HFF-Myc (cell line): ENCODE measurements at places on chromosomes 1 and 21.

- DNase-seq = no peak
These were observed 648 bp downstream of the S100PBP start for GRCh38 chr1:32817815-32818786.

DNA sequence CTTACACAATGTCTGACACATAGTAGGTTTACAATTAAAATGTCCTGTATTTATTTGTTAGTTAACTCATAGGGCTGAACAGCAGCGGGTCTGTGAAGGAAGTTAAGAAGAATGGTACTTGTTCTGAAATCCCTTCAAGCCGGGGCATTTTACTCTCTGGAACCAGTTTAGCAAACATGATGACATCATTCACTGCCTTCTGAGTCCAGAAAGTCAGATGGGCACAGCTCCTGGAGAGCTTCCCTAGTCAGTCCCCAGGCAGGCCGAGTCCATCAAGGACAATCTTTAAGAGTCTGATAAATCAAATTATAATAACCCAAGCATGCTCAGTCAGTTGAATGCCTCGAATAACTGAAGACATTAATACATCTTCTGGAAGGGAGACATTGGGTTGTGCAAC lies 125.4 kb upstream of the DAB1 start:
- no peak for DNase-seq

DNA sequence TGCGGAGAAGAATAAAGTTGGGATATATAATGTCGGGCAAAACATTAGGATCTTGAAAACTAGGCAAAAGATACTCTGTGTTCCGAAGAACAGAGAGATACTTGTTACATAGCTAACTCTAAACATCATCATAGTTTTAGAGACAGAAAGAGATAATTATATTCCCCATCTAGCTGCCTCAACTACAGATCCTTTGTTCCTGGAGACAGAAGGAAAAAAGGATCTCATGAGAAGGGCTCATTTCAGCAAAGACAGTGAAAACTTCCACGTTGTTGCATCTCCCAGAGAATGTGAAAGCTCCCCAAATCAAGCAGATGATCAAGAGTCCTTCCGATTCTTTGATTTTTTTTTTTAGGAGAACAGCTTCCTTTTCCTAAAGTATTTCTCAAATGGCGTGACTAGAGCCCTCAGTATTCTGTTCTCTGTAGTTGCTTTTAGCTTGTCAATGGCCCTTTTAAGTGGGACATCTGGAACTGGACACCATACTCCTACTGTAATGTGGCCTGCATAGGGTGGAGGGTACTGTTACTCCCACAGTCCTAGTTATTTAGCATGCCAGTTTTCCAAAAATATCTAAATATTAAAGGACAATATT lies 1048.2 kb downstream of the TTLL7 start:
- DNase-seq = no peak

- DNase-seq = no peak
These were observed 6.3 kb upstream of the TRIM33 start for GRCh38 chr1:114517348-114517747.

- DNase-seq = no peak
These were observed 77.4 kb downstream of the S1PR1 start for GRCh38 chr1:101314244-101314643.

DNA sequence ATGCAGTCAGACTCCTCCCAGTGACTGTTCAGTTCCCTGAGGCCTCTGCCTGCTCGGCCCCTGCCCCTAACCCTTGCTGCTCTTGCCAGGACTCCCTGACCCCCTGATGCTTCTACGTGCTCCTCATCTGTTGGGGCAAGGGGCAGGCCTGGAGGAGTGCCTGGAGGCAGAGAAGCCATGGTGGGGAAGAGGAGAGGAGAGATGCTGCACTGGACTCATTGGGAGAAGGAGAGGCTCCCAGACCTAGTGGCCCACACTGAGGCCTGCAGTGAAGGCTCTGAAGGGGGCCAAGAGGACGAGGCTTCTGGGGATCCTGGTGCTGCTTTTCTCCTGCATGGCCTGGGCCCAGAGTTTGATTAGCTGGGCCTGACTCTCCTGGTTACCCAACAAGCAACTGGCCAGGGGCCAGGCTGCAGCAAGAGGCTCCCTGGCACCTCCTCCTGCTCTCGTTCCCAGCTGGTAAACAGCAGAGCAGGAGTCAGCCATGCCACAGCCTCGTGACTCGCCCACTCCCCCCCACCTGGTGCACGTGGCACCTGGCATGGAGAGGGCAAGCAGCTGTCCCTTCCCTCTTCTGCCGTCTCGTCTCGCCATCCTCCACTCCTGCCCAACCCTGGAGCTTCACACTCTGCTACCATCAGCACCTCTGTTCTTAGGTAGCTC lies 847 bp upstream of the RORC start:
- no peak for DNase-seq

GRCh38 chr1:24528744-24529143 lies 26.1 kb downstream of the RCAN3 start:
- DNase-seq = no peak

- DNase-seq = no peak
These were observed 1.7 kb downstream of the BEST4 start for GRCh38 chr1:44786138-44786840.

DNA sequence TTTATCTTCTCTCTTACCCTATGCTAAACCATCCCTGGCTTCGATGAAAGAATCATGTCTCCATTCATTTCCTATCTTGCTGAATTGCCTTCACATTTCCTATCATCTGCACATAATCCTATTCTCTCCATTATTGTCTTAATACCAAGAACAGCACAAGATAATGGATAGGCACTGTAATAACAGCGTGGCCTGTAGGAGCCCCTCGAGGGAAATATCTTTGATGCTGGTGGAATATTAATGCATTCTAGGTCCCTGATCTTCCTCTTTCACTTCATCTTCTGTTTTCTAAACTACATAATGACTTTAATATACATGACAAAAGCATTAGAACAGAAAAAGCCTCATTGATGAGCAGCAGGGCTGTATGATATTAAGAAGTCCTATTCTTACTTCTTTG lies 720.6 kb downstream of the RWDD3 start:
- DNase-seq = no peak

- peak; percentile 95 for DNase-seq
These were observed 30.3 kb downstream of the PTPRC start for GRCh38 chr1:198669023-198669698.

- no peak for DNase-seq
These were observed 6.8 kb downstream of the OLIG1 start for GRCh38 chr21:33076600-33077329.

DNA sequence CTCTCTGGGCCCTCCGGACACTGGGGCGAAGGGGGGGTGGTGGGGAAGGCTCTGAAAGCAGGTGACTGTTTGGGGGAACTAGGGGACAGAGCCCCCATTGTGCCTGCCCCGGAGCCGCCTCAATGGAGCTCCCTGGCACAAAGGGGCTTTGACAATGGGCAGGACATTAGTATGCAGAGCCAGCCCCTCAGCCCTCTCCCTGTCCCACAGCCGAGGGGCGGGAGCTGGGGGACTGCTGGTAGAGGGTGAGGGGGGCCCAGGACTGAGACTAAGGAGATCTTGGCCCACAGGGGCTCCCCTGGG lies 7.8 kb downstream of the KCNJ10 start:
- DNase-seq = no peak

DNA sequence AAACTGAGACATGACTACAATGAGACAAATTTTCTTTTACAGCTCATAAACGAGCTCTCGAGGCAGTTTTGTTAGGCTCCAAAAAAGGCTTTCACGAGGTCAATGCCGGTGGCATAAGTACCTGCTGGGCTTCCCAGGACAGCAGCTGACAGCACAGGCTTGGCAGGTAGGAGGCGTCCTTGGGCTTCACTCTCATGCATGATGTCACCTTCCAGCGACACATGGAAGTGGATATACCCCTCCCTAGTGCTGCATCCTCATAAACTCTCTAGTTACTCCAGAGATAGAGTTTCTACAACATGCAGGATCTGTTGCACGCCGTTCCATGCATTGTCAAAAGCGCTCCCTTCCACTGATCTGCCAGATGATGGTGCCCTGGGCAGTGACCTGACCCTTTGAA lies 112.5 kb upstream of the PAXBP1 start:
- DNase-seq = no peak

DNA sequence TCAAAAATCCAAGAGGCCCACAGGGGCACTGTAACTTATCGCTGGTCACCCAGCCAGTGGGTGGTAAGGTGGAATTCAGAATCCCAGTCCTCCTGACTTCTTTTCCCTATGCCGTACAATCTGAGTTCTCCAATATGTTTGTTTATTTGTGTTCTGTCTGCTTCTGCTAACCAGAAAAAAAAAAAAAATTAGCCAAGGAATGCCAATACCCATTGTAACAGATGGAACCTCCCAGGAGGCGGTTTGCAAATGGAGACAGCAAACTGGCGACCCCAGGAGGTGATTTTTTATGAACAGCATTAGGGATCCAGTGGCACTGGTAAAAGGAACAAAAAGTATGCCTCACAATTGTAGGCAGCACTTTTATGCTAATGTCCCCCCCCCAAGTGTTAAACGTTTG lies 189.0 kb upstream of the FGGY start:
- no peak for DNase-seq

GRCh38 chr1:244730153-244730933 lies 77.4 kb downstream of the DESI2 start:
- DNase-seq = no peak

DNA sequence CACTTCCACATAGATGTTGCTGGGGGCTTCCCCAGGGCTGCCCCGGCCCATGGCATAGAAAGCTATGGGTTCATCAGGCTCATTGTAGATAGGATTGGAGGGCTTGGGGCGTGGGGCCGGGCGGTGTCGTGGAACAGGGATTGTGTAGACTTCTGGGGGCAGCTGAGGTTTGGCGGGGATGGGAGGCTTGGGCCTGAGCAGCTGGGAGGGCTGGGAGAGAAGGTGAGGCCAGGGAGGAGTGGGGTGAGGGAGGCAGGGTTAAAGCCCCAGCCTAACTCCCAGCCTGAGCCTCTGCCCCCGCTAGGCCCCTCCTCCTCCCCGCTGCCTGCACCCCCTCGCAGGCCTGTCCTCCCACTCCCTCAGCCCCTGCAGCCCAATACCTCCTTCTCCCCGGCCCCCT lies 7.4 kb downstream of the SH2D2A start:
- no peak for DNase-seq

DNA sequence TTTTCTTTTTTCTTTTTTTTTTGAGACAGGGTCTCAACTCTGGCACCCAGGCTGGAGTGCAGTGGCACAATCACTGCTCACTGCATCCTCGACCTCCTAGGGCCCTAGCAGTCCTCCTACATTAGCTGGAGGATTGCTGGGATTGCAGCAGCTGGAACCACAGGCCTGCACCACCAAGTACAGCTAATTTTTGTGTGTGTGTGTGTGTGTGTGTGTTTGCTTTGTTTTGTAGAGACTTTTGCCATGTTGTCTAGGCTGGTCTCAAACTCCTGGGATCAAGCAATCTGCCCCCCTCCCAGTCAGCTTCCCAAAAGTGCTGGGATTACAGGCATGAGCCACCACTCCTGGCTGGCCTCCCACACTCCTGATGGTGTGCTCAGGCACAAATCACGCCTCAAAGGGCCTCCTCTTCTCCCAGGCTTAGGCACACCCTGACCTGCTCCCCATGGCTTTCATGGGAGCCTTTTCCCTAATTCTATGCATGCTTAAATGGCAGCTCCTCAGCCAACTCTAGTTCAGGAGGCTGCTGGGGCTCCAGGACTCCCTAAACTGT lies 9.4 kb downstream of the FAM229A start:
- no peak for DNase-seq
